ENCODE measurements at places on chromosomes 4 and X. TPM values are rescaled to one million over a fixed set of nuclear protein-coding genes. Genes with fewer than 3 reads are reported as not detected.

Gene ADH5
- total RNA-seq, result 322 TPM

Gene TMPRSS11D
- total RNA-seq, result not detected

- no peak overlapping the region for H3K4me3 ChIP-seq
- peaks cover 2% of the 10 kb centered on the region for H3K4me1 ChIP-seq
- no peak for DNase-seq
- H3K27ac ChIP-seq, result no peak overlapping the region
These were observed 9.6 kb downstream of the BMP3 start for GRCh38 chr4:81040012-81040659.

GRCh38 chr4:25925486-25926201 lies 11.6 kb downstream of the SMIM20 start:
- H3K4me1 ChIP-seq, result no peaks in the 10 kb centered on the region
- H3K27me3 ChIP-seq, result no peaks in the 10 kb centered on the region
- no peaks in the 10 kb centered on the region for H3K36me3 ChIP-seq
- H3K27ac ChIP-seq, result no peak overlapping the region
- H3K4me3 ChIP-seq, result no peak overlapping the region

Gene ZFP92
- total RNA-seq, result 0.41 TPM

Gene SATL1
- 0.17 TPM for total RNA-seq

GRCh38 chrX:139751053-139751452 lies 43.1 kb upstream of the MCF2 start:
- no peak for DNase-seq
- H3K4me3 ChIP-seq, result no peak overlapping the region

Gene MAGEA4
- 0.27 TPM for total RNA-seq

Gene SLC6A14
- not detected for total RNA-seq

- no peak for DNase-seq
- H3K4me1 ChIP-seq, result peaks cover 19% of the 10 kb centered on the region
- H3K36me3 ChIP-seq, result no peaks in the 10 kb centered on the region
- H3K4me3 ChIP-seq, result no peak overlapping the region
- H3K27ac ChIP-seq, result no peak overlapping the region
These were observed 35.7 kb downstream of the AFAP1 start for GRCh38 chr4:7903791-7904516.

- H3K36me3 ChIP-seq, result no peaks in the 10 kb centered on the region
- peak; percentile 75 for DNase-seq
- H3K4me1 ChIP-seq, result peaks cover 2% of the 10 kb centered on the region
These were observed at the start of the genes DNAAF6 and NUP62CL for GRCh38 chrX:107205770-107206696. DNAAF6 (plus strand) TSS chrX:107206611; CDS start chrX:107212876, 6,265 bp downstream. NUP62CL (minus strand) TSS chrX:107206433; CDS start chrX:107175146, 31,287 bp downstream.

Gene IL9R
- total RNA-seq, result 0.28 TPM

- no peaks in the 10 kb centered on the region for H3K36me3 ChIP-seq
- no peak for DNase-seq
- H3K4me1 ChIP-seq, result no peaks in the 10 kb centered on the region
- H3K27me3 ChIP-seq, result no peaks in the 10 kb centered on the region
- no peak overlapping the region for H3K4me3 ChIP-seq
These were observed 28.6 kb downstream of the DCLK2 start for GRCh38 chr4:150106886-150107285.

DNA sequence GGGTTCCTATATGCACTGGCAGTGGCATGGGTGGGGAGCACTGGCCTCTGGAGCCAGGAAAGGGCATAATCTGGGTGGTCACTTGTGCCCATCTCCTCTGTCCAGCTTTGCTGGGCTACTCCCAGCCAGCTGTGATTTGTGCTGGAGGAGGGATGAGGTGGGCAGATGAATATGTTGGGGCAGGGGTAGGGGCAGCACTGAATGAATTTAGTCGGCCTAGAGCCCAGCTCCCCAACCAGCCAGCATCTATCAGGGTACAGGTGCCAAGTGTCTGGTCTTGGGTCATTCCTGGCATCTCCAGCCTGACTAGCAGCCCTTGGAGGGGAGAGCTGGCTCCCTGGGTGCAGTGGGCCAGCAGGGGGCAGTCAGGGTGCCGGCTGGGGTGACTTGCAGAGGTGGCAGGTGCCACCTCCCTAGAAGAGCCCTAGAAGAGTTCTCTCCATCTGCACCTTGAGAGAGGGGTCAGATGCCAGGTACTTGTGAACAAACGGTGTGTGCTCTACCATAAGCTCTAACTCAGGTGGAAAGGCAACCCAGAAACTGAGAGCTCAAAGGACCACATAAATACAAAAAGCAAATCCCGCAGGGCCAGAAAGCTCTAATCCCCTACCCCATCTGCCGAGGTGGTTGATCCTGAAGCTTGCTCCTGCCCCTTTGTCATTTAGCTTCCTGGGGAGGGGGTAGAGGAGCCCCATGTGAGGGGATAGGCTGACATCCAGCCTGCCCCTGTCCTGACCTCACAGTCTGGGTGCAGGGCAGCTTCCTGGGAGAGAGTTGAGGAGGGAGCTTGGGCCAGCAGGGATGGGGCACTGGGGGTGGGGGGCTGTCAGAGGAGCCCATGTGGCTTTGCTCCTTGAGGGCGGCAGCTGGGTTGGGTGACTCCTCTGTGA lies 2.2 kb downstream of the SORCS2 start:
- H3K27me3 ChIP-seq, result peaks cover 10% of the 10 kb centered on the region
- peaks cover 6% of the 10 kb centered on the region for H3K4me1 ChIP-seq
- DNase-seq, result no peak
- H3K36me3 ChIP-seq, result no peaks in the 10 kb centered on the region
- no peak overlapping the region for H3K4me3 ChIP-seq

Gene NUDT6
- 4.9 TPM for total RNA-seq

Gene P2RY4
- total RNA-seq, result not detected

DNA sequence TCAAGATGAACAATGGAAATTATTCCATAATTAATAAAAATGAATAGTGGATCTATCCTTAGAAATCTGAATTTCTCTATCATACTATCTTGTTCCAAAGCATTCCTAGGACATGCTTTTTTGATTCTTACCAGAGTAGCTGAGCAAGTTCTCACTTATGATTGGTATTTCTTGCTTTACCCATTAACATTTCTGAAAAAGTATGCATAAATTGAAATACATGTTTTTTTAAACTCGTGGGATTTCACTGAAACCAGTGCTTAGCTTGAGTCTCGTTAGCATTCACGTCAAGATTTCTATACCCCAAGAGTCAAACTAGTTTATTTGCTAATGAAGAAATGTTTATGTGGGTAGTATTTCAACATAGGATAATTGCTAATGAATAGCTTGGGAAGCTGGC lies 89.0 kb downstream of the ELOVL6 start:
- no peak for DNase-seq
- 0 out of 2 replicates have a peak overlapping the region, but pooled peaks have one; percentile 1 for H3K27ac ChIP-seq
- H3K4me1 ChIP-seq, result peaks cover 9% of the 10 kb centered on the region

DNA sequence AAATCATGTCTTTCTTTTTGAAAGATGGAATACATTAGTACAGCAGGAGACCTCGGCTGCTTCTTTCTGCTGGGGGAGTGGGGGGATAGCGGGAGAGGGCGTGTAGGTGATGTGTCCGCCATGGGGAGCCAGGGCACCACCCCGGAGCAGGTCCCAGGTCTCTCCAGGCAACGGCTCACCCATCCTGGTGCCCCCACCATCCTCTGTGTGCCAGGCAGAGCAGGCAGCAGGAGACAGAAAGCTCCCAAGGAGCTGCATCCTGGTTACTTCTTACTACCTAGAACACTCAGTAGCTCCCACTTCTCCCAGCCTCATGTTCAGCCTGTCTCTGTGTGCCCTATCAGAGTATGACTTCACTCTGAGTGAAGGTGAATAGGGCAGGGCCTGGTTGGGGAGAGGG lies 23.6 kb downstream of the TNIP2 start:
- peaks cover 10% of the 10 kb centered on the region for H3K36me3 ChIP-seq
- H3K4me1 ChIP-seq, result no peaks in the 10 kb centered on the region
- no peaks in the 10 kb centered on the region for H3K27me3 ChIP-seq
- no peak overlapping the region for H3K4me3 ChIP-seq
- no peak overlapping the region for H3K27ac ChIP-seq

Gene TMSB15A
- total RNA-seq, result 84.1 TPM

Gene NPFFR2
- total RNA-seq, result 0.26 TPM

- no peak overlapping the region for H3K4me3 ChIP-seq
- peaks cover 51% of the 10 kb centered on the region for H3K4me1 ChIP-seq
- H3K27ac ChIP-seq, result no peak overlapping the region
- no peak for DNase-seq
These were observed 3.9 kb downstream of the L1CAM start for GRCh38 chrX:153882086-153882498.

- peaks cover 13% of the 10 kb centered on the region for H3K27me3 ChIP-seq
- H3K27ac ChIP-seq, result no peak overlapping the region
- no peaks in the 10 kb centered on the region for H3K36me3 ChIP-seq
- peak; percentile 51 for DNase-seq
- peaks cover 3% of the 10 kb centered on the region for H3K4me1 ChIP-seq
- H3K4me3 ChIP-seq, result peak overlapping the region; percentile 30
These were observed 6.0 kb upstream of the SOX3 start for GRCh38 chrX:140510895-140511295.

GRCh38 chr4:75034523-75034922 lies 101.6 kb downstream of the PARM1 start:
- DNase-seq, result no peak
- H3K4me1 ChIP-seq, result no peaks in the 10 kb centered on the region
- no peaks in the 10 kb centered on the region for H3K27me3 ChIP-seq

DNA sequence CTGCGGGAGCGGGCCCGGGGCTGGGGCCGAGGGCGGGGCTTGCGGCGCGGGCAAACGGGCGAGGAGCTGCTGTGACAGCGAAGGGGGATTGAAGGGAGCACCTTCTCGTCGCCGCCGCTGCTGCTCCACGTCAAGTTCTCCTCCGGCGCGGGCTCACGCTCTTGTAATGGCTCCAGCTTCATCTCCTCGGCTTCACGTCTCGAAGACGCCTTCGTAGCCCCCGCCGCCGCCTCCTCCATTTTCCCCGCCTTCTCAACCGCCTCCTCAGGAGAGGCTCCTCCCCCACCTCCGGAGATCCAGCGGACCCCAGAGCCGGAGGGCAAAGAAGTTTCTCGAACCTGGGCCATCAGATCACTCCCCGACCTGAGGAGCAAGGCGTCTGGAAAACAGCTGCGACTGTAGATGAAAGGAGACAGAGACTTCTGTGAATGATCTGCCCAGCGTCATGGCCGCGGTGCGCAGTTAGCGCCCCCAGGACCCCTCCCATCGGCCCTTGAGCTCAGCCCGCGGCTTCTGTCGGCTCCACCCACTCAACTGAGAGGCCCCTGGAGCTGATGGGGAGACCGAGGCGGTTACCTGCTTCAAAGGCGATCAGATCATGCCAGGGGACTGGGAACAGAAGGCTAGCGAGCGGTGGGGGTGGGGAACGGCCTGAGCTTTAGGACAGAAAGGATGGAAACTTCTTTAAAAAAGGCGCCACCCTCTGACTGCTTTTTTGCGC lies 895 bp downstream of the USP51 start:
- peak overlapping the region; percentile 84 for H3K27ac ChIP-seq
- no peak for DNase-seq
- H3K4me3 ChIP-seq, result peak overlapping the region; percentile 91
- H3K4me1 ChIP-seq, result no peaks in the 10 kb centered on the region
- no peaks in the 10 kb centered on the region for H3K27me3 ChIP-seq

- peaks cover 6% of the 10 kb centered on the region for H3K36me3 ChIP-seq
- no peak overlapping the region for H3K4me3 ChIP-seq
- DNase-seq, result no peak
- H3K27me3 ChIP-seq, result no peaks in the 10 kb centered on the region
These were observed 7.2 kb downstream of the OCIAD2 start for GRCh38 chr4:48899432-48899749.

DNA sequence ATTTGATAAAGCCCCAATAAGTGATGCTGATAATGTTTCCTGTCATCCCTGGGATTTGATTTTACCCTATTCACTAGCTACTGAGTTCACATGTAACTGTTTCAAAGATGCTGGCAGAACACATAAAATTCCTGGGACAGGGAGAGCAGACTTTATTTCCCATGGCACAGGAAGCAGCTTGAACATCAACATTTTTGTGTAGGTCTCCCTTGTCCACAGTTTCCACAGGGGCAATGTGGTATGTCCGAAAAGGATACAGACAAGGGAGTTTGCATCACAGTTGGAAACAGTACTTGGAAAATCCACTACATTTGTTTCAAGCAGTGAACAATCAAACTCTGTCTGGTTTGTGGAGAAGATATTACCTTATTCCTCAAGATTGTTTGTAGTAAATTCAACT lies 129.2 kb upstream of the KLHL4 start:
- H3K27me3 ChIP-seq, result no peaks in the 10 kb centered on the region
- no peaks in the 10 kb centered on the region for H3K4me1 ChIP-seq
- no peak for DNase-seq
- H3K27ac ChIP-seq, result no peak overlapping the region
- H3K4me3 ChIP-seq, result no peak overlapping the region
- H3K36me3 ChIP-seq, result no peaks in the 10 kb centered on the region

Gene RBM3
- total RNA-seq, result 164 TPM

GRCh38 chrX:154396973-154397887 lies 947 bp upstream of the RPL10 start:
- peak overlapping the region; percentile 95 for H3K27ac ChIP-seq
- H3K27me3 ChIP-seq, result no peaks in the 10 kb centered on the region
- H3K36me3 ChIP-seq, result peaks cover 24% of the 10 kb centered on the region
- H3K4me1 ChIP-seq, result no peaks in the 10 kb centered on the region
- H3K4me3 ChIP-seq, result peak overlapping the region; percentile 93

GRCh38 chrX:16592194-16592770 lies 57.7 kb upstream of the S100G start:
- DNase-seq, result no peak
- H3K4me3 ChIP-seq, result no peak overlapping the region
- H3K4me1 ChIP-seq, result no peaks in the 10 kb centered on the region
- H3K27ac ChIP-seq, result no peak overlapping the region

DNA sequence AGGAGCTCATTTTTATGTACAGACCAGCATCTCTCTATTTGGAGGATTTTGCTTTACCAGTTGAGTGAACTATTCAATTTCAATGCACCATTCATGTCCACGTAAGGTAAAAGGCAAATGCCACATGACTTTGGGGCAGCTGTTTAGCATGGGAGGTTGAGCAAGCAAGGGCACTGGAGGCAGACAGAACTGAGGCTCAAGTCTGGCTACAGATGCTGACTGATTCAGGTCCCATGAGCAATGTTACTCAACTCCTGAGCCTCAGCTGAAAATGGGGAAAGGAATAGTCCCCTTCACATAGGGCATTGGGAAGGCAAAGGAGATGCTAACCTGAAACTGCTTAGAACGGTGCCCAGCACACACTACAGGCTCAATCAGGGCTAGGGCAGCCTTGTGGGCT lies 93.0 kb upstream of the MTM1 start:
- no peaks in the 10 kb centered on the region for H3K4me1 ChIP-seq
- H3K36me3 ChIP-seq, result no peaks in the 10 kb centered on the region
- H3K27me3 ChIP-seq, result no peaks in the 10 kb centered on the region

Gene TIGD2
- total RNA-seq, result 5.7 TPM

DNA sequence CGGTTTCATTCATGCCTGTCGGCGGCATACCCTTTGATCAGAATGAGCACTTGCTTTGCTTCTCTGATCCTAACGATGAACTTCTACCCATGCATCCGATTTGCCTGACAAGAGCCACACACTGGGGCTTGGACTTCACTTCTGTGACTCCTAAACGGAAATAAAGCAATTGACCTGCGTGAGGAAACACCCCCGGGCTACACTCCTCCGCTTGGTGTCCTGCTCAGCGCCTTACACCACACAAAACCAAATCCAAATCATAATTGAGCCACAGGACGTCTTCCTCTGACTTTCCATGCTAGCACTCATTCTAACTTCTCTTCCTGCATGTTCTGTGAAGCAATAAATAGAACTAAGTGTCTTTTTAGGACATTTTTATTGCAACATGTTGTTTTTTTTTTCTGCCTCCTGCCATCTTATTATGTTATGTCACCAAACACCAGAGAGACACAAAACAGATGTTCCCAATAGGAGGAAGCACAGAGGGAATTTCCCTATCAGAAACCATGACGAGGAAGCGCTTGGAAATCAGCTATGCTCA lies 110.8 kb upstream of the FAM9B start:
- peaks cover 14% of the 10 kb centered on the region for H3K4me1 ChIP-seq
- no peaks in the 10 kb centered on the region for H3K36me3 ChIP-seq
- no peak for DNase-seq
- no peak overlapping the region for H3K4me3 ChIP-seq
